ENCODE measurements at places on chromosomes 6 and 20.

GRCh38 chr20:41336711-41337492, 3.7 kb upstream of the LPIN3 start:
- DNase-seq: no peak

DNA sequence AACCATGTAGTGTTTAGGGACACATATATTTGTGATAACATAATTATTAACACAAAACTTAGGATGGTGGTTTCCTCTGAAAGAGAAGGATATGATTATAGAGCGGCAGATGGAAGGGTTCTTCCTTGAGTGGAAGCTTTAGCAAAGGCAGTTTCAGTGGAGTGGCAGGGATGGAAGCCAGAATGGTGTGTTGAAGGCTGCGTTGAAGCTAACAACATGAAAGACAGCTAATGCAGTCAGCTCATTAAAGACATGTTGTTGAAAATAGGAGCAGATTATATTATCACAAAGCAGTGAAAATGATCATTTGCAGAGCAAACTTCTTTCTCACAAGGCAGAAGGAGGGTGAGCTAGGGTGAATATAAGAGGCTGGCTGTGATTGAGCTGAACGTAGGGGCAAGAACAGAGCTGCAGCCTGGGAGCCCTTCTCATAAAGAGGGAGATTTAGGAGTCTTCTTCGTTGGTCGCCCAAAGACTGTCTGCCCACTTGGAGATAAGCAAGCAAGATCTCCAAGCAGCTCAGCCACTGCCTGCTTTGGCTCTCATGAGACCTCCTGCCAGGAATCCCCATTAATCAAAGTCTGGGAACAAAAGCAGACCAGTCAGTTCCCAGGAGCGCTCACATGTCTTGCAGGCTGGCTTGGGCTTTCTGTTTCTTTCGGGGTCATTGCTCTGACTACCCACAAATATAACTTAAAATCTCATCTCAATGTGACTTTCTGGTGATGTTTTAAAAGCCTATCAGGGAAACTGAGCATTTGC, 2.6 kb upstream of the ANKRD6 start:
- peak; percentile 37 for DNase-seq

DNA sequence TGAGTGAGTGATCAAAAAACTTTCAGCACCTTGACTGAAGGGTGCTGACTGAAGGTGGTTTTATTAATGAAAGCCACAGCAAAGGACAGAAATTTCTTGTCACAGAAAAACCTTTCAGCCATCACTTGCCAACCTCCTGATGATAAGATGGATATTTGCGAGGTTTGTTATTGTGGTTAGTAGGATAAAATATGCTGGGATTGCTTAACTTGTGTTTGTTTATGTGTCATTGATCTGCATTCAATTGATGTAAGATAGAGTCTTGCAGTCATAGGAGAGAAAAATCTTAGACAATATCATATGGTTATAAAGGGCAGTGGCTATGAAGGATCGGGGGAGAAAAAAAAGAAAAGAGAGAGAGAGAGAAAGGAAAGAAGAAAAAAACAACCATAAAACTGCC, 1.2 kb downstream of the TSBP1 start:
- DNase-seq: no peak

DNA sequence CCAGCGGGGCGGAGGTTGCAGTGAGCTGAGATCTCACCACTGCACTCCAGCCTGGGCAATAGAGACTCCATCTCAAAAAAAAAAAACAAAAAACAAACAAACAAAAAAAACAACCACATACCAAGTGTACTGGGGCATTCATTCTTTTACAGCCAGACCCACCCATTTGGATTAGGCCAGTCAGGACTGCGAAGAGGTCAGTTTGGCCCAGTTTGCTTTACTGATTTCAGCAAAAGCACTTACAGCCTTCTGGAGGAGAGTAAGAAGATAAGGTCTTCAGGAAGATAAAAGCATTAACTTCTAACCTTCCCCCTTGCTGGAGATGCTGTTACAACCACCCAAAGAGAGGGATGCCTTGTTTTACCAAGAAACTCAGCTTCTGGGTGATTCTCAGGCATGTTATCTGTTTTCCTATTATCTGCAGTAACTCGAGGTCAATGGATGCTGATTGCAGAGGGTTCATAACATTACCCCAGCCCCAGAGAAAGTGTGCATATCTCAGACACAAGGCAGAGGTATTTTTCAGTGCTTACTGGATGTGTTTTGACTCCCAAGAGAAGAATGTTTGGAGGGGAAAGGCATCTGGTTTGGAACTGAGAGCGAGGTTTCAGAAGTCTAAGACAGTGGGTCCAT, 118.9 kb downstream of the RIN2 start:
- no peak for DNase-seq

- no peak for DNase-seq
Observed at GRCh38 chr20:64082820-64083377, 1.3 kb downstream of the LKAAEAR1 start.

DNA sequence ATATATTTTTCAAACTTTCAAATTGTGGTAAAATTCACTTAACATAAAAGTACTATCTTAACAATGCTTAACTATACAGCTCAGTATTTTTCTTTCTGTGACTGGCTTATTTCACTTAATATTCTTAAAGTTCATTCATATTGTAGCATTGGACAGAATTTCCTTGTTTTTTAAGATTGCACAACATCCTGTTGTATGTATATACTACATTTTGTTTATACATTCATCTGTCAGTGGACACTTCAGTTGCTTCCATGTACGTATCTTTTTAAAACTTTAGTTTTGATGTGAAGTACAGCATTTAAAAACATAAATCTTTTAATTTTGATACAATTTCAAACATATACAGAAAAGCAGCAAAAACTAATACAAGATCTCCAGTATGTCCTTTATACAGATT, 220.7 kb downstream of the ZFAND3 start:
- DNase-seq: no peak

DNA sequence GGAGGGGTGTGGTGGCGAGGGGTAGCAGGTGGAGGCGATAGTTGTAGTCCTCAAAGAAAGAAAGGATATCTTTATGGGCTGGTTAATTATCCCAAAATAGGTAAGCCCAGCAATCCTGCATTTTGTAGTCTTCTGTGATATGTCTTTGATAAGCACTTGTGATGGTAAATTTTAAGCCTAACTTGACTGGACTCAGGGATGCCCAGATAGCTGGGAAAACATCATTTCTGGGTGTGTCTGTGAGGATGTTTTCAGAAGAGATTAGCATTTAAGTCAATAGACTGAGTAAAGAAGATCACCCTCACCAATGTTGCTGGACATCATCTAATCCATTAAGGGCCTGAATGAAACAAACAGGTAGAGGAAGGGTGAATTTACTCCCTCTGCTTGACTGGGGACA, 124.8 kb upstream of the RIPOR2 start:
- DNase-seq: no peak

- DNase-seq: no peak
Observed at GRCh38 chr6:166085500-166085899, 82.2 kb downstream of the TBXT start.

GRCh38 chr6:135318738-135319469, 137.8 kb downstream of the MYB start:
- DNase-seq: no peak
